ENCODE measurements at places on chromosomes 1 and 21. TPM values are rescaled to one million over a fixed set of nuclear protein-coding genes. Genes with fewer than 3 reads are reported as not detected.

PRDM2 gene
- total RNA-seq = 57.5 TPM

DNA sequence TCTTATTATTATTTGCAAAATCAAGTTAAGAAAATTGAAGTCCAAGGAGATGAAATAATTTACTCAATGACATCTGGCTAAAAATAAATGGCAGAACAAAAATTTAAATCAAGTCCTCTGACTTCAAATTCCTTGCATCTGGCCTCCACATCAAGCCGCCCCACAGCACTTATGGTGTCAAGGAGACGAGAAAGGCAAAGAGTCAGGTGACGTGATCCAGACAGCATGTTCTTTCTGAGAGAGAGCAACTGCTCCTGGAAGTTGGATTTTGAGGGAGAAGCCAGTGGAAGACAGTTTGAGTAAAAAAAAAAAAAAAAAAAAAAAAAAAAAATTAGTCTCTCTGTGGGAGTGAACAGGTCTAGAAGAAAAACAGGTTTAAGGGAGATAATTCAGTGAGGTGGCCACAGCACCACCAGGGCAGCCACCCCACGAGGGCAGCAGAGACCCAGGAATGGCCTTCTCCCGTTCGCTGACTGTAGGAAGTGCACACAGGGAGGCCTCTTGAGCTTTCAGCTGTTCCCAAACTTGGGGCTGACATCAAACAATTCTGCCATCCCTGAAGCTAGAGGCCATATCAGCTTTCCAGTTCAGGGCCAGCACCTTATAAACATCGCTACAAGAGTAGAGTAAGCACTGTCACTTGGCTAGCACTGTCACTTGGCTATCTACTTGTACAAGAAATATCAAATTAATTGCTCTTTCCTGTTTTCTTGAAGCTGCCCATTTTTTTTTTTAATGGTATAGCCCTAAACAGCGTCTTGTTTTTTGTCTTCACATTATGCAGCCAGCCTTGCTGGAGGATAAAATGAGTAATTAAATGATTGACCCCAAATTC is 7.8 kb downstream of the C1orf162 start:
- DNase-seq = peak; percentile 61

VSIG8 gene
- not detected for total RNA-seq

GRCh38 chr1:208225954-208226937 is 17.9 kb downstream of the PLXNA2 start:
- no peak for DNase-seq

GRCh38 chr1:231571904-231572303 is 43.4 kb downstream of the TSNAX start:
- DNase-seq = no peak

GBP7 gene
- 0.10 TPM for total RNA-seq

GRCh38 chr1:233281711-233282581 is 13.6 kb downstream of the PCNX2 start:
- DNase-seq = peak; percentile 8

- DNase-seq = no peak
Measured at GRCh38 chr1:89807983-89808382, 12.8 kb upstream of the LRRC8D start.

PRDM15 gene
- 9.3 TPM for total RNA-seq

DNA sequence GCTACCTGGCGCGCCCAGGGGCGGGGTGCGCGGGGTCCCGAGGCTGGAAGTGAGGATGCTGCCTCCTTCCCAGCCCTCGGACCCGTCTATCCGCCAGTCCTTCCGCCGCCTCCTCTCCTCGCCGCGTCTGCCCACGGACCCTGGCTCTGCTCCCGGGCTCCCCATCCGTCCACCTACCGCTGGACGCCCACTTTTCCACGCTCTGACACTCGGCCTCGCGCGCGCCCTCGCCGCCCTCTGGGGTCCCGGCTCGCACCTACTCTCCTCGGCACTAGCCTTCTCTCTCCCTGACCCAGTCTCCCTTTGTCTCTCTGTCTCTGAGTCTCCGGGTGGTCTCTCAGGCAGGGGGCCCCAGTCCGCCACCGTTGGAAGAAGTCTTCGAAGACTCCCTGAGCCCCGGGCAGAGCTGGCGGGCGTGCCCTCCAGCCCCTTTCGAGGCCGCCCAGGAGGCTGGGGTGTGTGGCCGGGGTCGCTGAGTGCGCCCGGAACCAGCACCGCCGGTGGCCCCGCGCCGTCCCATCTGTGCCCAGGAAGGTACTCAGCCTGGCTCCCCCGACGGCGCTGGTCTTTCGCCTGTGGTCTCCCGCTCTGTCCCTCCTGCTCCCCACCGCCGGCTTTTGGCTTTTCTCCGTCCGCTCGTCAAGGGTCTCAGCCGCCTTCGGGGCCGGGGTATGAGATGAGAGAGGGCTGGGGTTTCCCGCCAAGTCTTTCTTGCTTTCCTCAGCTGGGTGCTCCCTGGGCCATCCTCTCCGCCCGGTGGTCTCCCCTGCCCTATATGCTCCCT is 610 bp downstream of the DRAXIN start:
- DNase-seq = no peak

NCF2 gene
- 5.4 TPM for total RNA-seq

DNA sequence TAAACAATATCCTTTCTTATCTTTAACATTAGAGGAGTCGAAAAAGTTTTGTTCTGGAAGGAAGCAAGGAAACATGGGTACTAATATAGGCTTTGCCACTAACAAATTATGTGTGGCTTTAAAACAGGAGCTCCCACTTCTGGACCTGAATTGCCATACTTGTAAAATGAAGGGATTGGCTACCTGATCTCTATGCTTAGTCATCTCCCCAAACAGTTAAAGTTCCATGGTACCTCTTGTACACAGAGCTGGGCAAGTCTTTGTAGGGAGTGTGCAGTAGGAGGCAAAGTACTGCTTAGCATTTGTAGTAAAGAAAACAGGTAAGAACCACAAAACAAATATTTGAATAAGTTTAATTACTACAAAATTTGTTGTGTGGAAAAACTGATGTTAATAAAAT is 81.3 kb downstream of the MAST2 start:
- no peak for DNase-seq

GRCh38 chr1:82994616-82995263 is 1004.2 kb downstream of the TTLL7 start:
- no peak for DNase-seq

GRCh38 chr1:10815858-10816195 is 19.4 kb upstream of the CASZ1 start:
- DNase-seq = no peak

NGF gene
- not detected for total RNA-seq

GRCh38 chr1:69613414-69613813 is 45.7 kb downstream of the LRRC7 start:
- DNase-seq = no peak

ADAMTS1 gene
- total RNA-seq = 0.06 TPM

NOS1AP gene
- 0.21 TPM for total RNA-seq

DNA sequence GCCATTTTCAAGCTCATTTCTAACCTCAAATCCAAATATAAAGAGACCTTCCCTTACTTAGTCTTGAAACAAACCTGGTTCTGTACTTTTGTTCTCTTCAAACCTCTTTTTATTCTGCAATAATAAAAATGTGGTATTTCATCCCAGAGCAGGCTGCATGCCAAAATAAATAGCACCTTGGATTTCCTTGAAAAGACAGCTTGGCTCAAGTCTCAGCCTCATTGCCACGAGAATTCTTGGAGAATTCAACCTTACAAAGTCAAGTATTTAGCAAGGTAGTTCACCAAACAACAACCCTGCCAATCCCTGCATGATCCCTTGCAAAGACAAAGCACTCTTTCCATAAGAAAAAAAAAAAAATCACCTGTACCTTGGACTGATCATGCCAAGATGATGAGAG is 33.8 kb downstream of the KANK4 start:
- DNase-seq = no peak

HAO2 gene
- total RNA-seq = not detected

DNA sequence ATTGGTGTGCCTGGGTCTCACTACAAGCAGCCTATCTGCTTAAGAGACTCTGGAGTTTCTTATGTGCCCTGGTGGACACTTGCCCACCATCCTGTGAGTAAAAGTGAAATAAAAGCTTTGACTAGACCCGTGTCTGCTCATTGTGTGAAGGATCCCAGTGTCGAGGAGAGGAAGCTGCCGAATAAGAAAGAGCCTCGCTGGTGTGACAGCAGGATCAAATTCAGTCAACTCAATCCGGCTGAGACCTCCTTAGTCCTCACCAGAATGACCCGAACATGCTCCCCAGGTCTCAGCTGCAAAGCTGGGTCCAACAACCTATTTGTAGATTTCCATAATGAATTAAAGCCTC is 14.8 kb downstream of the CD2 start:
- DNase-seq = no peak

DNA sequence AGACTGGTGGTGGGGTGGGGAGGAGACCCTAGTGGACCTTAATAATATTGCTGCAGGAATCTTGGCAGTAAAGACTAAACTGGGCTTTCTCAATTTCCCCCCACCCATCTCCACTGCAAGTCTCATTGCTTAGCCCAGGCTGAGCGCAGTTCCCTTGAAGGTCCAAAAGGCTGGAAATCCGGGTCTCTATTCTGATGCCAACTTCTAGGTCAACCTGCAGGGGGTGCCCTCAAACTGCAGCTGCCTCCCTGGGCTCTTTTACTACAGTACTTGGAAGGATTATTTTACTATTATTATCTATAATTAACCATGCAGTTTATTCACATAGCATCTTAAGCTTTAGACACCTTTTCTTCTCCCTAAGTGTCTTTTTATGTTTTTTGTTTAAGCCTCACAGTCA is 85.4 kb upstream of the WARS2 start:
- no peak for DNase-seq

GRCh38 chr1:189206617-189207016 is 1271.0 kb downstream of the BRINP3 start:
- no peak for DNase-seq

- peak; percentile 88 for DNase-seq
Measured at GRCh38 chr1:46197964-46198811, at the start of gene POMGNT1. TSS of gene POMGNT1 (minus strand) at chr1:46198434. CDS start at chr1:46197821, 613 bp downstream.

DNA sequence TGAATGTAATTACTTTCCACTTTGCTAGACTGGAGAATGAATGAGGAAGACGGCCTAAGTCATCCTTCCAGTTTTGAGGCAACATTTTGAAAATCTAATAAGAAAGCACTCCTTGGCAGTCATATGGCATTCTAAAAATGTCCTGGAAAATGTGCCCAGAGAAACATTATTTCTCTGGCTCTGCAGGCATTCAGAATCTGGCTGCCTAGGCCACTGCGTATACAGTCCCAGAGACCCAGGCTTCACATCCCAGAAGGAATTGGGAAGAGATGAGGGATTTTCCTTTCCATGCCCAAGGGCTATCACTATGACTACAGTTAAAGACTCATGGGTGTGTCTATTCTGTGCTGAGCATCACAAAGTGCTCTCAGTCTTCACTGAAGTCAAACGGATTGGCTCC is 92.9 kb downstream of the BEND5 start:
- DNase-seq = no peak

PLEKHN1 gene
- 1.3 TPM for total RNA-seq

DNA sequence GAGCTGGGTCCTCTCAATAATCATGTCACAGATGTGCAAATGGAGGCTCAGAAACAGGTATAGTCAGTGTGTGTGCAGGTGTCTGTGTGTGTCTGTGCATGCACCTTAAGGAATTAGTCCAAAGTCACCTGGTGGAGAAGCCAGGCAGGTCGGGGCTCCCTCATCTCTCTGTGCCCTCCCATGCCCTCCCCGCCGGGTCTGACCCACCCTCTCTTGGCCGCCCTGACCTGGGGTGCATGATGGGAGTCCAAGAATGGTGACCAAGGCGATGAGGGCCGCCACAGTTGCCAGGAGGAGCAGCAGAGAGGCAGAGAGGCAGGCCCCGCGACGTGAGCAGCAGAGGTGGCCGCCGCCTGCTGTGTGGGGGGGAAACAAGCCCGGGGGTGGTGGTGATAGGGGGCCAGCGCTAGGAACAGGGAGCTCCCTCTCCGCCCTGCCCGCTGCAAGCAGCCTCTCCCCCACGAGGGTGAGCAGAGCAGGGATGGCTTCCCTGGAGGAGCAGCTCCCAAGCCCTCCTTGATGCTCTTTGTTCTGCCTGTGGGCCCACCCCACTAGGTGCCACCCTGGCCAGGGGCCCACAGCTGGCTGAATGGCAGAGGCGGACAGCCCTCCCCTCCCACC is 3.9 kb downstream of the LDLRAD1 start:
- DNase-seq = no peak

GRCh38 chr1:215054266-215054665 is 28.3 kb upstream of the KCNK2 start:
- no peak for DNase-seq

GRCh38 chr1:36555041-36555440 is 72.3 kb upstream of the CSF3R start:
- no peak for DNase-seq

DNA sequence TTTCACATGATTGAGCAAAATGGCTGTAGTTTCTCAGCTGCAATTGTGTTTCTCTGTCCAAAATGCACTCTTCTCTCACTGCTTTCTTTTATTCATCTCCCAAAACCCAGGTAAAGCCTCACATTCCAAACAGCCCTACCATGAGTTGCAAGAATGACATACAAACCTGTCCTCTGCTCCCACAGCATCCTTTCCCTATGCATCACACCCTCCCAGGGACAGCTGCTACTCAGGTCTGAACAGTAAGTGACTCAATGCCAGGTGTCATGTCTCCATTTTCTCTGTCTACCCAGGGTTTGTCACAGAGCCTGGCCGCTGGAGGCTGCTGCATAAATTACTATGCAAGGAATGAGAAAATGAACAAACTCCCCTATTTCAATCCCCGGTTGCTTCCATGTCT is 118.5 kb downstream of the PLD5 start:
- no peak for DNase-seq

DNA sequence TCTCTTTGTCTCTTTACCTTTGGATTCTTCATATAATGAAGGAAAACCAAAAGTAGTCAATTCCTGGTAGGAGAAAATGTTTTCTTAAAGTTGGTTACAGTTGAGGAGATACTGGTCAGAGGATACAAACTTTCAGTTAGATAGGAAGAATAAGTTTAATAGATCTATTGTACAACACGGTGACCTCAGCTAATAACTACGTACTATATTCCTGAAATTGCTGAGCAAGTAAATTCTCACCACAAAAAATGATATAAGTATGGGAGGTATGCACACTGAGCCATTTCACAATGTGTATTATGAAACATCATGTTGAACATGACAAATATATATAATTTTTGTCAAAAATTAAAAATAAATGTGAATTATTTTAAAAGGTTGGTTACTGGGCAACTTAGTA is 20.4 kb downstream of the SSX2IP start:
- DNase-seq = no peak

TNNT2 gene
- total RNA-seq = not detected

DNA sequence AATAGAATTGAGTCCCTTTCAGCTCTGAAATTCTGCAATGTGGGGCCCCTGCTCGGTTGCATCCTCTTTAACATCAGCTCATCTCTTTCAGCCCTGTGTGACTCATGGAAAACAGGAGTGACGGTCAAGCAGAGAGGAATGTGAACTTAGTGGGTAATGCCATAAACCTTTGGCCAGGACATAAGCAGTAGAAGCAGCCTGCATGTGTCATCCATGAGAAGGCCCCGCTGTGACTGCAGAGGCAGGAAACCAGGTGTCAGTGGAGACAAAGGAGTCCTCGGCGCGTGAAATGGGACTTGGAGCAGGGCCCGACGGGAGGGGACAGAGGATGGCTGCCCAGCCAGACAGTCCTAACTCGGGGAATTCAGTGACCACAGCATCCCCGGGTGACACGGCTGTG is 21.1 kb upstream of the EPHB2 start:
- no peak for DNase-seq

All from activated naive CD8-positive, alpha-beta T cell treated with anti-CD3 and anti-CD28 coated beads for 36 hours (primary cell).